ENCODE measurements at places on chromosomes 2 and 18.

DNA sequence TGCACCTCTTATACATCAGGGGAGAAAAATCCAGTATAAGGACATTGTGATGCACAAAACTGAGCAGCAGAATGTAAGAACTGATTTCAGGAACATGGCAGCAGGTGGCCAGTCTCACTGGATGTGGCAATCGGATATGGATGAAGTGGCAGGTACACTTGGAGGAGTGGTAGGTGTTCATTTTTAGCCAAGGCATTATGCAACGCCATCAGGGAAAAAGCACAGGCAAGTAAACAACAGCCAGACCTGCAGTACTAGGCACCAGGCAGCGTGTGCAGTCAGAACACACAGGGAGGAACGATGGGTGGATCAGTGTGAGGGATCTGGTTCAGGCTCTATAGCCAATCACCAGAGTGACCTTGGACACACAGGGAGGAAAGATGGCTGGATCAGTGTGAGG is 77.4 kb upstream of the GCFC2 start:
- no peak for DNase-seq

DNA sequence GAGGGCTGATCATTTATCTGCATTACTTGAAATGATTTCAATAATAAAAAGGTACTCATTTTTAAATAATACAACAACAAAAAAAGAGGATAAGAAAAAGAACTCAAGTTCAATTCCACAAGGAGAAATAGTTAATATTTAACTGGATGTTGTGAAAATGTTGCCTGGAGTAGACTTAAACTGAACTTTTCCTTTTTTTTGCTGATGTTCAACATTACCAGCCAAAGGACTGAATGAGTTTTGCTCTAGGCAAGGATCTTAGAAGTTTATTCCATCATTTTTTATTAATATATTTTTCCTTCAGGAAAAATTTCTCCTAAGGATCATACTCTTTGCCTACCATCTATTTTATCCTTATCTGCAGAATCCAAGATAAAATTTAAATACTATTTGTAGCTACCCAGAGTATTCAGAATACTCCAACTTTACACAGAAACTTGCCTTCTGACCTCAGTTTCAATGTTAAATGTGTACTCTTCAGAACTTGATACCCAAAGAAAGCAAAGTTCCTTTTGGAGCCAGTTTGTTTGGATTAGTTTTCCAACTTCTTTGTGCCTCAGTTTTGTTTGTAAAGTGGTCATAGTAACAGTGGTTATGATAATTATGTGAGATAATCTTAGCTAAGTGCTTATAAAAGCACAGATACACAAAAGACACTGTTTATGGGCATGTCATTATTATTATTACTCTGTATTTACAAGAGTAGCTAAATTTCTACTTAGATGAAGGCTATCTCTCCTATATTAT is 12.8 kb downstream of the CKAP2L start:
- no peak for DNase-seq

DNA sequence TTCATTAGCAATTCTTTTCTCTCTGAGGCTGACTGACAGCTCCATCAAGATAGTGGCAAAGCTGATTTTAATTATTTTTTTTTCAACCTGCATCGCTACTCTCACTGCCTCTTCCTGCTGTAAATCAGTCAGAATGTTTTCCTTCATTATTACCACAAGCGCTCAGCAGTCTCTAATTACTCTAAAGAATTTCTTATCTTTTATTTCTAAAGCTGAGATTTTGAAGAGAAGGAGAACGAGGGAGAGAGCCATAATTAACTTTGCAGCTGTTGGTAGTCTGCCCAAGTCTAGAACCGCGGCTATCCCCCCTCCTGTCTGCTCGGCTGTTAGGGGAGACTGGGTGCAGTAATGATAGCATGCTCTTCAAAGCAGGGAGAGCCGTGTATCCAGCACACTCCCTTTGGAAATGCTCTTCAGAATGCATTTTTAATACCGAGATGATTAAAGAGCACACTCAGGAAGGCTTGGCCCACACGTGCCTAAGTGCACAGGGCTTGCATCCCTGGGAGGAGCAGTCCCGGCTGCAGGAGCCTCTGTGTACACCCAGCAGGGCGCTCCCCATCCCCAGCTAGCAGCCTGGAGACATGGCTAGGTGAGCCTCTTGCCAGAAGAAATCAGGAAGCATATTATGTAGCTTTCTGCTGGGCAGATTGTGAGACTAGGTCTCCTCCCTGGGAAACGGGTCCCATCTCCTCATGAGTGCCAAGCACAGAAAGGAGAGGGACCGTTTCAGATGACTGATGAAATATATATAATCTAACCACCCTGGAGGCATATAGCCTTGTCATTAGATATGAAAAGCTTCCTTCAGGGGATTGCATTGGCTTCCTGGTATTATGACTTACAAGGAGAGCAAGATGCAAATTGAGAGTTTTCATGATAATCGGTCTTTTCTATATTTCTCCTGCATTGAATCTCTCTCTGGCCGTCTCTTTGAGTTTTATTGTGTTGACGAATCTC is 555.2 kb downstream of the CMPK2 start:
- no peak for DNase-seq

DNA sequence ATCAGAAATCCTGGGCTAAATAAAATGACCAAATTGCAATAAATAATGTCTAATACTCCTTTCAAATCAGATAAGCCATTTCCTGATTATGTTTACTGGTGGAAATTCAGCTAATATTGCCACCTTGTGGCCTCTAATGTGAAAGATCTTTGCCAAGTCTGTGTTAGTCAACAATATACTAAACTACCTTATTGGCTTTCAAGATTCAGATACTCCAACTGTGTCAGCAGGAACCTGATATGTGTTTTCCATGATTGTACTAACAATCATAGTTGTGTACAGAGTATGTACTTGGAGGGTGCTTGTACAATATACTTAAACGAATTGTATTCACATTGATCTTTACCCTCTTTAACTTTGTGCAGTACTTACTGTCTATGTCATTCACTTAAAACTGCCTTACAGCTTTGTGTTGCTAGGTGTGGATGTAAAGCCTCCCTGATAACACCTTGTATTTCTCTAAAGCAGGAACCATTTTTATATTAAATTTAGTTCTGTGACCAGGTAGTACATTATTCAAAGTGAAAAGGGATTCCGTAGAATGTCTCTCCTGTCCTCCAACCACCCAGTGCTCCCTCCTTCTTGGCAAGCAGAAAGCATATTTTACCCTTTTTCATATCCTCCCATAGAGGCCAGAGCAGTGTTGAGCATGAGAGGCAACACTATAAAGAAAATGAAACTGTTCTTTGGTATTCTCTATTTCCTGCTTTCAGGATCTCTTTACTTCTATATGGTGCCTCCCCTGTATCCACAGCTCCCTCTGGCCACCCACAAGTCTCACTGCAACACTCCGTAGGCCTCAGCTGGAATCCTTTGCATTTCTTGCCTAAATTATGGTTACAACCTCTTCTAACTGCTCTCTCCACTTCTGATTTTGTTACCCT is 75.2 kb upstream of the C2orf15 start:
- no peak for DNase-seq

GRCh38 chr2:183134016-183134415 is 9.8 kb downstream of the NUP35 start:
- no peak for DNase-seq

DNA sequence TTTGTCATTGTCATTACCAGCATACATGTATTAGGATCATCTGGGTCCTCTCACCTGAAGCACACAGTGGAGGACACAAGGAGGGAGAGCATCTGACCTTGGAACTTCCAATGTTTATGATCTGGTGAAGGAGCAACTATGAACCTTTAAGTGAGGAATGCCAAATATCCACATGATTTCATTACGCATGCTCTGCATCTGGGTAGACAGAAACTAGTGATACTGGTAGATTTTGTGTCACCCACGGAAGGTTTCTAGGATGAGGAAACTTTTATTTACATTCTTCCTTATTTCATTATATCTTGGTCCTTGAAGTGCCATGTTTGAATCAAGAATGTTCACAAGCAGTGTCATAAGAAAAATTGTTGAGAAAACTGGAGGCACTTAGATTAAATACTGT is 32.1 kb downstream of the SPC25 start:
- no peak for DNase-seq

DNA sequence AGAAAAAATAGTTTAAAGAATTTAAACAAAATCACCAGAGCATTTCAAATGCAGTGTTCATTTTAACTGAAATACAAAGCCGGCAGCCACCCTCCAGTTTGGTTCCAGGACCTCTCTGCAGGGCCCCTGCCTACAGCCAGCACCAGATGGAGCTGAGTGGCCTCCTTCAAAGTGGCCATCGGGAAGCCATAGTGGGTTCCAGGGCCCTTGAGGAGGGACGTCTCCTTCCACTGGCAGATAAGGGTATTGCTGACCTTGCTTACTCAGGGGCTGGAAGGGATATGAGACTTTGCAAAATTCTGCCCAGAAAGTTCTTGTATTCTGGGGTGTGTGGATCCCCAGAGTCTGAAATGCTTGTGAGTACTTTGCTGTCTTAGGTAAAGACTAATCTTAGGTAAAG is 205.2 kb upstream of the APCDD1 start:
- no peak for DNase-seq

GRCh38 chr2:60608679-60609078 is 55.2 kb upstream of the BCL11A start:
- DNase-seq, result no peak

GRCh38 chr2:46438794-46439193 is 40.6 kb upstream of the TMEM247 start:
- DNase-seq, result no peak

DNA sequence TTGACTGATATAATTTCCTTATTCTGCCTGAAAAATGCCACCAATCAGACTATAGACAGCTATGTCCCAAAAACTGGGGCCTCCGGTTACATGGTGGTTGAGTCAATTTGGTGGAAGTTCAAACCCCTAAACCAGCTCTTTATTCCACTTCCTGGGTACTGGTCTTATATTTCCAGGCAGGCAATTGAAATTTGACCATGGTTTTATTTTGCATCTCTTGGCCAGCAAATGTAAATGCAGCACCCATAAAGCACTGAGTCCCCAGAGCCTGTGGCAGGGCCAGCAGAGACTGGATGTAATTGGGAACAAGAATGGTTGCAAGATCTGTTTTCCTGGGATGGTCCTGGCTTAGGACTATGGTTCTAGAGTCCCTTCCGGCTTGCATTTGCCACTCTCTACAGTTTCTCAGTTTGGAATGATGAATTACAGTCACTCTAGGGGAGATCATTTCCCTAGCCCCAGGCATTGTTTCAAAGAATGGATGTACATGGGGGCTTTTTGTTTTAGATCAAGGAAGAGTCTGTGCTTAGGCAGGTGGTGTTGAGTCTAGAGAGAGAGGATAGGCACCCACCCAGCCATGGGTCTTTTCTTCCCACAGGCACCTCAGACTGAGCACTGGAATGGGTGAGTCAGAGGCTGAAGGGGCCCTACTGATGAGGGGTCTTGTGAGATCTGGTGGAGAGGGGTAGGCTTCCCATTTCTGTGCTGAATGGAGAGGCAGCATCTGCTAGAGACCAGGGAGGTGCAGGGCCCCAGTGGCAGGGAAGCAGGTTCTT is 108.4 kb upstream of the CDC42EP3 start:
- DNase-seq, result no peak

GRCh38 chr2:225233234-225233633 is 166.3 kb upstream of the NYAP2 start:
- no peak for DNase-seq
